ENCODE measurements at places on chromosomes 3 and 15. TPM values are rescaled to one million over a fixed set of nuclear protein-coding genes. Genes with fewer than 3 reads are reported as not detected.

ITPKA gene
- 3.3 TPM for total RNA-seq

TUSC7 gene
- total RNA-seq = not detected

TSC22D2 gene
- 10.5 TPM for total RNA-seq

PODXL2 gene
- total RNA-seq = 13.5 TPM

CLDND1 gene
- total RNA-seq = 75.1 TPM

CASR gene
- total RNA-seq = not detected

ITGB5 gene
- total RNA-seq = 209 TPM

PRR20G gene
- not detected for total RNA-seq

SPINT1 gene
- total RNA-seq = 346 TPM

ANKRD63 gene
- not detected for total RNA-seq

VGLL3 gene
- 0.65 TPM for total RNA-seq

DAZL gene
- not detected for total RNA-seq

All from airway epithelial cell (primary cell).